Right lobe of liver (tissue), 6 donors: ENCODE measurements at places on chromosomes 1 and 21.
A peak's percentile ranks its signal among the peaks of the same experiment; 100 is the strongest.

- no peak for DNase-seq
Observed at GRCh38 chr1:88610687-88611086, 73.4 kb upstream of the PKN2 start.

- no peak for DNase-seq
Observed at GRCh38 chr1:42998386-42998785, 39.7 kb upstream of the SLC2A1 start.

GRCh38 chr1:70978623-70979022, 69.0 kb downstream of the PTGER3 start:
- no peak for DNase-seq

GRCh38 chr1:218317061-218317460, 28.1 kb upstream of the TGFB2 start:
- no peak for DNase-seq

- peak; percentile 44 for DNase-seq
Observed at GRCh38 chr1:44405798-44406736, 1.0 kb downstream of the RNF220 start.

DNA sequence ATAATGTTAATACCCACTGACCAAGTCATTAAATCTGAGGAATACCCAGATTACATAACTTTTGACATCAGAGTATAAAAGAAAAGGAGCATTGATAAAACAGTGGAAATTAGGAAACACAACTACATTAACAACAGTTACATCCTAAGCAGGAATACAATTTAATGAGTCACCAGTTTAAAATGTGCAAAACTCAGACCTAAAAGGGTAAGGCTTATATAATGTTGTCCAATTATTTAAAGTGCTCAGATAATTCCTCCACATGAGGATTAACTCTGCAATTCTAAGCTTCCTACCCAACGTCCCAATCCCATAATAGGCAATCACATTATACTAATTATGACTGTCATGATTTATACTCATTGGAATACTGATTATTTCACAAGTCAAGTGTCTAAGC, 50.5 kb downstream of the ABL2 start:
- DNase-seq, result no peak

DNA sequence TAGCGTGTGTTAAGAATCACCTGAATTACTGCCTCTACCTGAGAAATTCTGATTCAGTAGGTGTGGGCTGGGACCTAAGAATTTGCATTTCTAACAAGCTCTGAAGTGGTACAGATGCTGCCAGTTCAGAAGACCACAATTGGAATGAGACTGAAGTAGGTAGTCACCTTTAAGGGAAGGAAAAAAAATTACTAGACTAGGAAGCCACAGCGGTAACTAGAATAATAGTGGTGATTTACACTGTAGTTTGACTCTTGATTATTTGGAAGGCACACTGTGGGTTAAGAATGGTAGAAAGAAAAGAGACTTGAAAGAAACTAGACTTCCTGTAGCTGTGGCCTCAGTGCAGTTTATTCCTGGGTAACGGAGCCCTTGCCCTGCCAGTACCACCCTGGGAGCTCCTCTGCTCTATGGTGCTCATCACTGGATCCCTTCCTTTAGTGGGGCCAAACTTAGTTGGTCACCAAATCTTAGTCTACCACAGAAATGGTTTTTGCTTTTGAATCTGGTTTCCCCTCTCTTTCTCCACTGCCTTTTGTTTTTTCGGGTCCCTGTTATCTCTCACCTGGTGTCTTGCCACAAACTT, 43.6 kb downstream of the ARID1A start:
- no peak for DNase-seq

DNA sequence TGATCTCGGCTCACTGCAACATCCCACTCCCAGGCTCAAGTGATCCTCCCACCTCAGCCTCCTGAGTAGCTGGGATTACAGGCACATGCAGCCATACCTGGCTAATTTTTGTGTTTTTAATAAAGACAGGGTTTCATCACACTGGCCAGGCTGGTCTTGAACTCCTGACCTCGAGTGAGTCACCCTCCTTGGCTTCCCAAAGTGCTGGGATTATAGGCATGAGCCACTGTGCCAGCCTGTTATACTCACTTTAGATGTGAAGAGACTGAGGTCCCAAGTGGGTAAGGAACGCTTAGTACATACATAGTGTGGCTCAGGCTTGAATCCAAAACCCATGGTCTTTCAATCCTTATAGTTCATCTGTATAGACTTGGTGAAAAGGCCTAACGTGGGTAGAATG, 63.7 kb upstream of the EPS8L3 start:
- DNase-seq, result no peak

- peak; percentile 59 for DNase-seq
Observed at GRCh38 chr1:111516005-111516535, 12.6 kb upstream of the ADORA3 start.

- no peak for DNase-seq
Observed at GRCh38 chr1:213119794-213120193, 68.8 kb downstream of the RPS6KC1 start.

- no peak for DNase-seq
Observed at GRCh38 chr1:218377143-218377660, 32.1 kb downstream of the TGFB2 start.

DNA sequence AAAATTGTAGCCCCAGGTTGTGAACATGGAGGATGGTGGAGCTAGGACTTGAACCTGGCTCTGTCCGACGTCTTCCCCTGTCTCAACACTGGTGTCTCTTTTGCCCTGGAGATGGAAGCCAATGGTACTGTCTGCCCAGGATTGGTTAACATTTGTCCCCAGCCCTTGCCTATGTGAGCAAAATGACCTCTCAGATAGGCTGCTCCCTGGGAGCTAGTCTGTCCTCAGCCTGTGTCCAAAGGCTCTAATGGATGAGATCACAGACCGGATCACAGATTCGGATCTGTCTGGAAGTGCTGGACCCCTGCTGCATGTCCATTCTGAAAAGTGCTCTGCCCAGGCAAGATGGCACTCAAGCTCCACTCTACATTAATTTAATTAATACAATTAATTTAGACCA, 394.4 kb upstream of the VAMP3 start:
- DNase-seq, result no peak

DNA sequence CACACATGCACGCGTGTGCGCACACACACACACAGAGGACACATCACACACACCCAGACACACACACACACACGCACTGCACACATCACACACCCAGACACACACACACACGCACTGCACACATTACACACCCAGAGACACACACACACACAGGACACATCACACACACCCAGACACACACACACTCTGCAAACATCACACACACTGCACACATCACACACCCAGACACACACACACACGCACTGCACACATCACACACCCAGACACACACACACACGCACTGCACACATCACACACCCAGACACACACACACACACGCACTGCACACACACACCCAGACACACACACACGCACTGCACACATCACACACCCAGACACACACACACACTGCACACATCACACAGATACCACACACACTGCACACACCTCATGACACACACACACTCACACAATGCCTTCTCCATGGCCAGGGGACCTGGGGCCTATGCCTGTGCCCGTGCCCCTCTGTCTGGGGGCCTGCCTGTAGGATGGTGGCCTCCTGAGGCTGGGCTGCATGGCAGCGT, 24.4 kb downstream of the CRYAA start:
- no peak for DNase-seq

DNA sequence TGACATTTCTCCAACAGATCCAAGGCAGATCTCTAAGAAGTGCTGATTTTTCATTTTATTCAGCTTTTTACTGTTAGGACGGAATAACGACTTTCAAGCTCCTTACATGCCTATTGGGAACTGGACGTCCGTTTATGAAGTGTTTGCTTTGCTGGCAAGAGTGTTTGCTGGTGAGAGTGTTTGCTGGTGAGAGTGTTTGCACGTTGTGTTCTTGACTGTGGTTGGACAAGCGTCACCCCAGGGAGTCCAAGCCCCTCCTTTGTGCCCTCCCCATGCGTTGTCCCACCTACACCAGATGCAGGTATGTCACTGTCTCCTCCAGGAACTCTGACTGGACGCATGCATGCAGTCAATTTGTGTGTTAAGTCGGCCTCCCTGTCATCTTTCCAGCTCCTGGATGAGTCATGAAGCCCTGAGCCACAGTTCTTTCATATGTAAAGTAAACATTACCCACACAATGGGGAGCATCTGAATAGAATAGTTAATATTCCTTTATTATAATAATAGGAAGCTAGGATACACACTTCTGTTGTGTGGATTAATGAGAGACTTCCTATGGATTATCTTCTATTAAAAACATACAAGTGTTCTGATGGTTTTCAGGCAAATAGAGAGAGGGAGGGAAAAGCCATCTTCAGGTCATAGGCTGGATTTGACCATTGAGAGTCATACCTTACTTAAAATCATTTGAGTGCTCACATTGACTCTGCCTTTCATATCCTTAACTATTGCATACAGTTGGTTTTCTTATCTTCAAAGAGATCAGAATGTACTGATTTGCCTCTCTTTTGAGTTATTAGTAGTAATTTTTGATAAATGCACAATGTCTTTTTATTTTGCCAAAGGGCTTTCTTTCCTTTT, 119.2 kb downstream of the GALNT2 start:
- no peak for DNase-seq

GRCh38 chr1:154810571-154810970, 59.5 kb downstream of the KCNN3 start:
- no peak for DNase-seq

- DNase-seq, result peak; percentile 21
Observed at GRCh38 chr1:125087247-125087646, 3902.5 kb downstream of the SRGAP2C start.

DNA sequence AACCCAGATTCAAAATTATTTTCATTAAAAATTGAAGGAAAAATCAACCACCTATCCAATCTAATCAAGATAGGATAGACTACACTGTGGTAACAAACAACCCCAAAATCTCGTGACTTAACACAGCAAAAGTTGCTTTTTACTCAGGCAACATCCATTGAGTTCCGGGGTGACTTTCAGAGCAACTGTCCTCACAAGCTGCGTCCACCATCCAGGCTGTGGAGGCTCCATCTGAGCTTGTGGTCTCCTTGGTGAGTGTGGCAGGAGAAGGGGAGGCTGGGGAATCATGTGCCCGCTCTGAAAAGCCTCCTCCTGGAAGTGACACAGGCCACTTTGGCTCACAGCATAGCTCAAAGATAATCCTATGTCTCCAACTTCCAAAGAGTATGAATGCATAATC, 52.4 kb downstream of the CD2 start:
- DNase-seq, result no peak

- no peak for DNase-seq
Observed at GRCh38 chr1:111290104-111290503, 547 bp upstream of the CHIA start.

DNA sequence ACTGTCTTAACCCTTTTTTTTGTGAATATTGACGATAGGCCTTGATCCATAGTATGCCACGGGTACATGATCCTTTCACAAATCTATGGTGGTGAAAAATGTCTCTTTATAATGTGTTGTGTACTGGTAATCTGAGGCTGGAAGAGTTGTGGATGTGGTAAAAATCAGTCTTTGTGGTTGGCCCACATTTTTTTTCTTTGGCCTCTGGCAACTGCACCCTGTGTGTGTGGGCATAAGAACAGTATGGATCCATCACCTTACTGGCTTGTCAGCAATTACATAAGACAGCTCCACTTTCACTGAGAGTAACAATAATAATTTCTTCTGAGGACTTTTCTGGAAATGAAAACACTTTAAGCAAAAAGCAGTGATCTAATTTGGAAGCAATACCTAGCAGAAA, 101.6 kb downstream of the GABPA start:
- DNase-seq, result no peak

DNA sequence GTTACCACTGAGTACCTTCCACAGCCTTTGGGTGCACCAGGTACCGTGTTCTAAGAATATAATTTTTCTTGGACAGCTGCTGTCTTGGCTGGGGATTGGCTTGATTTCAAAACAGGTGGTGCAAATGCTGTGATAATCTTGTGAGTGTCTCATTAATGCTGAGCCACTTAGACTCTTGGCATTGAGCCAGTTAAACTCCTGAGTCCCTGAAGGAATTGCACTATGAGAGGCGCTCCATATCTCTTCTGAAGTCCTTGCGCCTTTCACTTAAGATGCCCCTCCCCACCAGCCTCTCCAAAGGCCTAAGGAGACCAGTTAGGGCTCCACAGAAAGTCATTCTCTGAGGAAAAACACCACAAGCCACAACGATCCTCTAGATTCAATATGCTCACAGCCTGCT, 51.0 kb downstream of the BACH1 start:
- no peak for DNase-seq

DNA sequence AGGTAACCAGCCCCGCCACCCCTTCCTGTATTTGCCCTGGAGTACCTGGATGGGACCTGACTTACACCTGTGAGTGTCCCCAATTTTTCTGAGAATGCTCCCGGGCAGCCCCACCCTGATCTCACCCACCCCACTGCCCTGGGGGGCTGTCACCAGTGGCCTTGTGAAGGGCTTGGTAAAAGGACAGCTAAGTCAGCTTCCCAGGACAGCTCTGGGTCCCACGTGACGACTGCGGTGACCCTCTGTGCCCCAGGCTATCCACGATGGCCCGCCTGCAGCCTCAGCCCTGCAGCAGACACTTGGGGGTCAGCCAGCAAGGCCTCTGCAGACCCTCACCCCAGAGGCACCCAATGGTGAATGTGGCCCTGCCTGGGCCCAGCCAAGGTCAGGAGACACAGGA, 5.6 kb downstream of the SRM start:
- no peak for DNase-seq

DNA sequence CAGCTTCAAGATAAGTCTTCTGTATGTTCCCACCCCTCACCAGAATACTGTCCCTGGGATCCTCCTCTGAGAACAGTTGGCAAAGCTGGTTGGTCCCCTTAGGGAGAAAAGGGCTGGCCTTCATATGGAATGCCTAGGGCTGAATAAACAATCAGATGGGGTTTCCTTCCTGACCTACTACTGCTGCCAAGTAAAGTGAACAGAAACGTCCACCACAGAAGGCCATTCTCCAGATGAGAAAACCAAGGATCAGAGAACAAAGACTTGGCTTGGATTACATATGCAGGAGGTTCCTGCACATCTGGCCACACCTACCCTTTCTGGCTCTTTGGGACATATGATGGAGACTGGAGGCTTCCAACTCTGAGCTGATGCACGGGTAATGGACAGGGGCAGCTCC, 194.5 kb downstream of the HIVEP3 start:
- no peak for DNase-seq

- no peak for DNase-seq
Observed at GRCh38 chr1:200172311-200172710, 144.8 kb downstream of the NR5A2 start.

DNA sequence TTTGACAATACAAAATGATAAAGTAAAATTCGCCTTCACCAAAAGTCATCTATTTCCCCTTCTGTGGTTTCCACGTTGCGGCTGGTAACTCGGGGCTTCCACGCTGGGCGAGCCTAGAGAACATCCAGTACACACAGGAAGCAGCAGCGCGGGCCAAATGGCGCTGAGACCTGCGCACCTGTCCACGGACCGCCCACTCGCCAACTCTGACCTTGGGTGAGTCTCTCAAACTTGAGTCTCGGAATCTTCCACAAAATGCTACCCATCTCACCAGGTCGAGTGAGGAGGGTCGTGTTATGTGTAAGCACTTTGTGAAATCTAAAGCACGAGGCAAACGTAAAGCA, 820 bp upstream of the TTF2 start:
- DNase-seq, result peak; percentile 63

DNA sequence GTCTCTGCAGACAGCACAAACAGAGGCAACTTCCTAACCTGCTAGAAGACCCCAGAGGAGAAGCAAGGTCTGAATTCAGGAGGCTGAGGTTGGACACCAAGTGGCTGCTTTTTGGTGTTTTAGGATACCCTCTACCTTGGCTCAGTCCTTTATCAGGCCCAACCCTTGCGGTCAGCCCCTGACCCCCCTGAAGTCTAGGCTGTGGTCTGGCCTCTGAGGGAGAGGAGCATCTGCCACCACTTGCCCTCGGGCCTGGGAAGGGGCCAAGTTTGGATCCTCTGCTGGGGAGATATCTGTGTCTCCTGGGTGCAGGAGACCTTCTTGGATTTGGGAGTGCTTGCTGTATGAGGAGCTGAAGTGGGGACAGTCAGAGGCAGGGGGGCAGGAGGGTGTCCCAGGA, 21.0 kb downstream of the EDN2 start:
- no peak for DNase-seq
